ENCODE measurements at places on chromosomes 13 and 19. TPM values are rescaled to one million over a fixed set of nuclear protein-coding genes. Genes with fewer than 3 reads are reported as not detected.

The RFPL4AL1 gene
- total RNA-seq, result not detected

DNA sequence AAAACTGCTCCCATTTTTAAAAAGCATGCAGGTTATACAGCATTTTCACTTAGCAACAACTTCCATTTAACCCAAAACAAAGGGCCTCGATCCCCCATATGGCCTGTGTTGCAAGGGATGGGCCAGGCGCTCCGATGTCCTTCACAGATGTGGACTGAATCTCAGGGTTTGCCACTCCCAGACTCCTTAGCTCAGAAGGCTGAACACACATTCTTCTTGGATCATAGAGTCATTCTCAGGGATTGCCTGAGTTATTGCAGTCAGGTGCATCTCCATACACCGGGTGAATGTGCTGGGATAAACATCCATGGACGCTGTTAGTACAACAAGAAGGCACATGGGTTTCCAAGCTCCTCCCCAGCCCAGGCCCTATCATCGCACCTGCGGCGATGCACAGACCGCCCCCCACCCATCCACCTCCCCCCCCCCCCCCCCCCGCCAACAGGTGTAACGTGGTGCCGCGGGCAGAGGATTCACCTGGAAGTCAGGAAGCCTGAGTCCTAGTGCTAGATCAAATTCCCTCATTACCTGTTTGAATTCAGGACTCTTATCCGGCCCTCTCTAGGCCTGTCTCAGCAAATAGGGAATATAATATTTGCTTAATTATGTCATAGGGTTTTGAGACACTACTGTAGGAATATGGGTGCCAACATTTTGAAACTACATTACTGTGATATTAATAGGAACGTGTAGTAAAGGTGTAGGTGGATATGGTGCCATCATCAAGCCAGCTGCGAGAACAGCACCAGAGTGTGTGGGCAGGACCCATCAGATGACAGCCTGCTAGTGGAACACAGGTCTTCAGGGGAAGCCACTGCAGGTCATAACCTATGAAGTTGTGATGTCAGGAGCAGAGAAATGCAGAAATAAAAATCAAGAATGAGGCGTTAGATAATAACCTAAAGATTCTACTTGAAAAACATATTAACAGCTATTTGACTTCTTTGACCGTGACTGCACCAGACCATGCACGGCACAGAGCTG, 110.9 kb downstream of the SACS start:
- DNase-seq, result no peak

- no peak for DNase-seq
Observed at GRCh38 chr19:21317821-21318220, 11.4 kb downstream of the ZNF708 start.

- no peak for DNase-seq
Observed at GRCh38 chr13:36817996-36818803, 822 bp upstream of the RFXAP start.

All from CD8-positive, alpha-beta T cell (primary cell).